Esophagus squamous epithelium (tissue), 5 donors: ENCODE measurements at places on chromosomes 4 and X. TPM values are rescaled to one million over a fixed set of nuclear protein-coding genes. Genes with fewer than 3 reads are reported as not detected.

GRCh38 chrX:11419102-11419501 lies 125.9 kb downstream of the AMELX start:
- no peak for DNase-seq
- no peaks in the 10 kb centered on the region for H3K36me3 ChIP-seq
- peaks cover 6% of the 10 kb centered on the region for H3K4me1 ChIP-seq
- no peak overlapping the region for H3K27ac ChIP-seq

GRCh38 chr4:135476272-135476671 lies 1274.7 kb upstream of the PABPC4L start:
- H3K36me3 ChIP-seq, result no peaks in the 10 kb centered on the region
- no peak for DNase-seq
- no peaks in the 10 kb centered on the region for H3K27me3 ChIP-seq
- no peak overlapping the region for H3K27ac ChIP-seq
- H3K4me1 ChIP-seq, result no peaks in the 10 kb centered on the region
- H3K4me3 ChIP-seq, result no peak overlapping the region

DNA sequence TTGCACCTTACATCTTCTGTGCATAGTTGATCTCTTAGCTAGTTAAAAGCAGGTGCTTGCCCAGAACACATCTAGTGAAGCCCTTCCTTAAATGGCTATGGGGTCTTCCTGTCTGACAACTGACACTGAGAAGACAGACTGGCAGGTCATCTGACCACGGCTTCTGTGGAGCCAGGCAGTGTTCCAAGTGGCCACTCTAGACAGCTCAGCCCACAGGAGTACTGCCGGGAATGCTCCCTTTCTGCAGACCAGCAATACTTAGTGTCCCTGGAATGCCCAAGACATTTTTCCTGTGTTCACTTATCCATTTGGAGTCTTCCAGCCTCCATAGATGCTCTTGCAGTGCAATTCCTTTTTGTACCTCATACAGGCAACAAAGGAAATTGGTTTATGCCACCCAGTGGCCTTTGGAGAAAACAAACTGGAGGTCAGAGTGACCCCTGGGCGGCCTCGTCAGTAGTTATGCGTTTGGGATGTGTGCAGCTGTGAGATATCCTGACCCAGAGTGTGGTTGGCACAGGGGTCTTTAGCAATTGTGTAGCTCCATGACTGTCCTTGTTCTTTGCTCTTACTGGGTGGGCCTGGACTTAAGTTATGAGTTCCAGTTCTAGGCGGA lies 335.5 kb downstream of the ARHGAP10 start:
- H3K36me3 ChIP-seq, result no peaks in the 10 kb centered on the region
- no peak overlapping the region for H3K27ac ChIP-seq
- H3K4me1 ChIP-seq, result peaks cover 18% of the 10 kb centered on the region
- no peak overlapping the region for H3K4me3 ChIP-seq
- H3K27me3 ChIP-seq, result no peaks in the 10 kb centered on the region

DNA sequence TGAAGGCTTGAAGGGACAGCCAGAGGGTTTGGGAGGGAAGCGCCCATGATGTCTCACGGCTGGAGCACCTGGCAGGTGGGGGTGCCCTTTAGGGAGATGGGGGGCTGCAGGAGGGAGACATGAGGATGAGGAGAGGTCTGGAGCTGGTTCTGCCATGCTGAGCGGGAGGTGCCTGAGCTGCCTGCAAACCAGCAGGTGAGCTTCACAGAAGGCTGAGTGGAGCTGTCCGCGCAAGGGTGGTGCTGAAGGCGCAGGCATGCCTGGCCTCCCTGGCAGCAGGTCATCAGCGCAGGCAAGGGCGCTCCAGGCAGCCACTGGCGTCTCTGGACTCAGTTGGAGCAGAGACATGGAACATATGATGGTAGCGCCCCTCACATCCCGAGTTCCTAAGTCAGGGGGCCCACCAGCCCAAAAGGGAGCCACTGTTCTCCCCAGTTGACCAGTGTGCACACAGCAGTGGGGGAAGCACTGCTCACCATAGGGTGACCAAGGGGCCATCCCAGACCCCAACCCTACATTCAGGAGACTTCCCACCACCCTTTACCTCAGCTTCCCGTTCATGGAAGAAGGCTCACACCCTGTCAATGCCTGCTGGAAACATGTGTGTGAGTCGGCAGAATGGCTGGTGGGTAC lies 25.8 kb downstream of the ADRA2C start:
- H3K4me3 ChIP-seq, result no peak overlapping the region
- H3K27me3 ChIP-seq, result no peaks in the 10 kb centered on the region
- no peaks in the 10 kb centered on the region for H3K36me3 ChIP-seq
- DNase-seq, result no peak
- H3K4me1 ChIP-seq, result no peaks in the 10 kb centered on the region
- H3K27ac ChIP-seq, result no peak overlapping the region

GRCh38 chr4:80216100-80216761 lies 18.9 kb downstream of the PRDM8 start:
- H3K27me3 ChIP-seq, result peaks cover 28% of the 10 kb centered on the region
- no peaks in the 10 kb centered on the region for H3K4me1 ChIP-seq
- no peak overlapping the region for H3K4me3 ChIP-seq
- no peak overlapping the region for H3K27ac ChIP-seq
- no peak for DNase-seq
- no peaks in the 10 kb centered on the region for H3K36me3 ChIP-seq

Gene BBS12
- total RNA-seq, result 0.49 TPM
